ENCODE measurements at places on chromosomes 1 and 21.

DNA sequence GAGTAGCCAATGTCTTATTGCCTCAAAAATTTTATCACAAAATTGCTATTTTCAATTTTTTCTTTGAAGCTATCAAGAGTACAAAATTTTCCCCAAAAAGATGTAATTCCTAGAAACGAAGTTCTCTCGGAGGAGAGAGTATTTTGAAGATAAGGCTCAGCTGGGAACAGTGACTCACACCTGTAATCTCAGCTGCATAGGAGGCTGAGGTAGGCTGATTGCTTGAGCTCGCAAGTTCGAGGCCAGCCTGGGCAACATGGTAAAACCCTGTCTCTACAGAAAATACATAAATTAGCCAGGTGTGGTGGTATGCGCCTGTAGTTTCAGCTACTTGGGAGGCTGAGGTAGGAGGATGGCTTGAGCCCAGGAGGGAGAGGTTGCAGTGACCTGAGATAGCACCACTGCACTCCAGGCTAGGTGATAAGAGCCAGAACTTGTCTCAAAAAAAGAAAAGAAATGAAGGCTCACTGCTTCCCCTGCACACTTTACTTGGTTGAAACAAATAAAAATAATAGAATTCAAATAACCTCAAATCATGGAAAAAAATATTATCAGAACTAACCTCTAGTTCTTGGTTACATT, 22.2 kb downstream of the TUT4 start:
- no peak for DNase-seq

GRCh38 chr1:236149003-236149595, 6.8 kb downstream of the GPR137B start:
- no peak for DNase-seq

DNA sequence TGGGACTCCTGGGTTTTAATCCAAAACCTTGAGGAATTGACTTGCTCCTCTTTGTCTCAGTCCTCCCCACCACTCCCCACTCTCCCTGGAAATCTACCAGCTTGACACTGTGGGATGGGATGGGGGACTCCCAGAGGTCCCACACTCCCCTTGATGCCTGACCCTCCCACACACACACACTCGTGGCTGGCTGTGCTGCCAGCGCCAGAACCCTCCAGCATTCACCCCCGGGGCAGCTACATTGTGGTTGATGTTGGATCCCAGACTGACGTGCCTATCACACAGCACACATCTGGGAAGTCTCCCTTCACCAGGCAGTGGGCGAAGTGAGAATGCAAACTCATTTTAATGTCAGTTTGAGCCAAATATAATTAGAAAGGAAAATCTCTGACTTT, 10.0 kb downstream of the KIRREL1 start:
- DNase-seq, result no peak

DNA sequence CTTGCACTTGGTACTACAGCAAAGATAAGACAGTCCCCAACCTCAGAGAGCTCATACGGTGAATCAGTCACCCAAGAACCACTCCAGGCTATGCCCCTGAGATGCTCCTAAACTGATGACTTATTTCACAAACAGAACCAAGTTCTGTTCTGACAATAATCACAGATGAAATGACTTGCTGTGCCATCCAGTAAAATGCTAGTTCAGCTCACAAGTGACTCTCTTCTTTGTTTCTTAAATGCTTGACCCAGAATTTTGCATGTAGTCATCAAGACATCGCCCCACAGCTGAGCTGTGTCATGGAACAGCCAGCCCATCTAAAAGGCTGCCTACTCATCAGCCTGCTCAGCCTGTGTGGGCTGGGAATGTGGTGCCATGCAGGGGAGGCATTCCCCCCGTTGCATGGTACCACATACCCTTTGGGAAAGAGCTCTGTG, 6.1 kb upstream of the SLC19A2 start:
- DNase-seq, result no peak

DNA sequence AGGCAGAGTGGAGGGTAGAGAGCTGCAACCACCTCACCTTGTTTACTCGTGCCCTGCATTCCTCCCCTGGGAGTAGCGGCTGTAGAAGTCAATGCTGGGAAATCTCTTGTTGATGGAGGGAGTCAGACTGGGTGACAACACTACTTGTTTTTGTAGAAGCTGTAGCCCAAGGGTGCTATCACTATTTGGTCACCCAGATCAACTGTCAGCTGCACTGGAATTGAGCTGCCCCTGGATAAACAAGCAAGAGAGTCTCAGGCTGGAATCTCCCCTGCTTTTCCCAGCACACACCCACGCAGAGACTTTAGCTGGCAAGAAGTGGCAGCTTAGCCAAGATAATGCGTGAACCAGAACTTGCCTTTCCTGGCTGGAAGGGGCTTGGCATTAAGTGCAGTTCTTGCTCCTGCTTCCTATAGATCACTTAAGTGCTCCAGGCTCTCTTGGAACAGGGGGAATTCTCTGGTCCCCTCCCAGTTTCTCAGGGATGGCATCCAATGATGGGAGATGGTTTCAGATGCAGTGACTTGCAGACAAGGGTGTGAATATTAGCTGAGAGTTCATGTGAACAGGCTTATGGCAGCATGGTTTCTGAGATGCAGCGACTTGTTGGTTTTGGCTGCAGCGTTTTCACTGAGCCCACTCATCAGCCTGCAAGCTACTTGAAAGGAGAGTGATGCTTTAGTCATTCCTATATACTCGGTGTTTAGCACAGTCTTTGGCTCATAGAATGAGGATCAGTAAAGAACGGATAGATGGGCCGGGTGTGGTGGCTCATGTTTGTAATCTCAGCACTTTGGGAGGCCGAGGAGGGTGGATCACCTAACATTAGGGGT, 16.8 kb downstream of the ATP2B4 start:
- DNase-seq, result no peak

Data from activated naive CD4-positive, alpha-beta T cell (primary cell).